NCI-H2029 treated with DMSO at 0.1 percent for 48 hours (cell line): ENCODE measurements at places on chromosomes 2 and 18.

GRCh38 chr2:128494640-128495321, 176.1 kb upstream of the HS6ST1 start:
- no peak for DNase-seq

DNA sequence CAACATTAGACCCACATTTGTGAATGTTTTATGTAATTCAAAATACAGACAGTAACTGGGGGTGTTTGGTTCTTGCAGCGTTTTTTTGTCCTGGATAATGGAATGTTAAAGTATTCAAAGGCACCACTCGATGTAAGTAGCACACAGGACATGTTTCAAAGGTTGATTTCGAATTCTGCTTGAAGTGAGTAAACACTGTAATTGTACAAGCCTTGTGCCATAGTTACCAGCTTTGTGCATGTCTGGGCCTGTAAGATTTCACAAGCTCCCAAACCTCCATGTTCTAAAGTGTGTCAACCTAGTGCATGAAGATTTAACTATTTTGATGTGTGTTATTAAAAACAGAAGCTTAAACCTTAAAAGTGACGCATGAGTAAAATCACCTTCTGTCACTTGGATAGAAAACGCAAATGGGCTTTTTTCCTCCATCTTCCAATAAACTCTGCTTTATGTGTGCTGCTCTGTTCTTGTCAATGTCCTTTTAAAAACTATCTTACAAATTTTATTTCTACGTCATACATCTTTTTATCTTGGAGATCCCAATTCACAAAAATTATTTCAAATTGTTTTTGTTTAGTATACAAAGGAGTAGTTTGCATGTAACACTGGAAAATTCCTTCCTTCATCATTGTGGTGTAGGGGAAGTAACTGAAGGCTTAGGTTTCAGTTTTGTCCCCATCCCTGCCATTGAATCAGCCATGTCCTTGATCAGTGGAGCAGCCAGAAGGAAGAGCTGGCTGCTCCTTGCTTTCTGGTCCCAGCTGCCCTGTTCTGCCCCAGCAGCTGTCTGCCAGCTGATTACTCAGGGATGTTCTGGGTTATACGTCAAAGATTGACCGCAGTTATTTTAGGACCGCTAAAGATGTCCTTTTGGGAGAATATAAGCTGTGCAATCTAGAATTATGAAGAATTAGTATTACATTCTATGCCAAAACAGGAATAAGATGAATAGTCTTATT, 119.2 kb downstream of the PRKRA start:
- DNase-seq: no peak

GRCh38 chr18:8800445-8800844, 95.1 kb downstream of the MTCL1 start:
- DNase-seq: no peak

- DNase-seq: no peak
Observed at GRCh38 chr2:148209603-148210002, 188.7 kb downstream of the MBD5 start.

DNA sequence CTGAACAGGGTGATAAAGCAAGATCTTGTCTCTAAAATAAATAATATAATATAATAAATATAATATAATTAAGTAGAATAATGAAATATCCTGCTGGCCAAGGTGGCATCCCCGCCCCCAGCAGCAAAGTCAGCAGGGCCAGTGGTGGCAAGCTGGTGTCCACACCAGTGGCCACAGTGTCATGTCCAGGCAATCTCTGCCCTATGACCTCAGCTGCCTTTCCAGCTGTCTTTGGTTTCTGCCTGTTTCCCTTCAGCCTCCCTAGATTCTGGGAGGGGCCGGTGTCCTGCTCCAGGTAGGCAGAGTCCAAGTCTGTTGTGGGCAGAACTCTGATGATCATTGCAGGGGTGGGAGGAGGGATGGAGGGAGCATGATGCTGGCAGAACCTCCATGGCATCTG, 16.2 kb upstream of the STEAP3 start:
- no peak for DNase-seq

- DNase-seq: no peak
Observed at GRCh38 chr2:61660511-61661388, 122.6 kb upstream of the XPO1 start.

GRCh38 chr2:199130501-199130900, 327.2 kb downstream of the SATB2 start:
- no peak for DNase-seq

- no peak for DNase-seq
Observed at GRCh38 chr2:233553366-233553765, 13.2 kb downstream of the USP40 start.

GRCh38 chr2:197237291-197238042, 73.1 kb downstream of the ANKRD44 start:
- DNase-seq: no peak

- DNase-seq: no peak
Observed at GRCh38 chr18:78292618-78293380, 686.8 kb upstream of the SALL3 start.

DNA sequence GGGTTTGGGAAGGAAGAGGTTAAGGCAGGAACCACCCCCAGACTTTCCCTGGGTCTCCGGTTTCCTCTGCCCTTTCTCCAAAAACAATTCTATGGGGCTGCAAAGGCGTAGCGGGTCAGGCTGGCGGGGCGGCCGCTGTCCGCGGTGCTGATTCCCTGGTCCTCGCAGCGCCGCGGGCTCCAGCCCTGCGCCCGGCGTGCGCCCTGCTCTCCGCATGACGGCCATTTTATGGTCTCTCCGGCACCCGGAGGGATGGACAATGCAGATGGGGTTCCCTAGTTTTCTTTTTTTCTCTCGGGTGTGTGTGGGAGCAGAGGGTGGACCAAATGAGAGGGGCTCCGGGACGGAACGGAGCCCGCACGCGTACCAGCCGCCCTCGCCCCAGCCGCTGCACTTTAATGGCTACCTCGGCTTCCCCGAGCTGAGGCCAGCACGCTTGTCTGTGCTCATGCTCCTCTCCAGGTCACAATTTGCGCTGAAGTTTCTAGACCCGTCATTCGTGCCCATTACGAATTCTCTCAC, 1.6 kb downstream of the ST8SIA3 start:
- peak; percentile 34 for DNase-seq

- peak; percentile 31 for DNase-seq
Observed at GRCh38 chr2:9247786-9248185, 41.2 kb downstream of the ASAP2 start.

DNA sequence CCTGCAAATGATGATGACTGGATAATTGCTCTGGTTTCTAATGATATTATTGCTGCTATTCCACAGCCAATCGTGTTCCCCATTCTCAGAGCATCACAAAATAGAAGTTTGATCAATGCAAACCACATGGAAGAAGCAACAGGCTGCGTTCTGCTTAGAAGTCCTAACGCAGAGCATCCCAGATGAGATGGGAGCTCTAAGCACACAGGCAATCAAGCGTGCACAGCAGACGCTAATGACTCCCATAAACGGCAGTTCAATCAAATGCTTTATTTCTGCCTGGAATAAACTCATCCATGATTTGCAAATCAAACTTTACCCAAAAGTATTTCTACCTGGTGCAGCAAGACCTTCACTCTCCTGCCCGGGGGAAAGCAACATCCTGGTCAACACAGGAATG, 304.2 kb downstream of the FBXO15 start:
- DNase-seq: no peak

- DNase-seq: no peak
Observed at GRCh38 chr18:73153271-73153670, 285.5 kb upstream of the NETO1 start.

DNA sequence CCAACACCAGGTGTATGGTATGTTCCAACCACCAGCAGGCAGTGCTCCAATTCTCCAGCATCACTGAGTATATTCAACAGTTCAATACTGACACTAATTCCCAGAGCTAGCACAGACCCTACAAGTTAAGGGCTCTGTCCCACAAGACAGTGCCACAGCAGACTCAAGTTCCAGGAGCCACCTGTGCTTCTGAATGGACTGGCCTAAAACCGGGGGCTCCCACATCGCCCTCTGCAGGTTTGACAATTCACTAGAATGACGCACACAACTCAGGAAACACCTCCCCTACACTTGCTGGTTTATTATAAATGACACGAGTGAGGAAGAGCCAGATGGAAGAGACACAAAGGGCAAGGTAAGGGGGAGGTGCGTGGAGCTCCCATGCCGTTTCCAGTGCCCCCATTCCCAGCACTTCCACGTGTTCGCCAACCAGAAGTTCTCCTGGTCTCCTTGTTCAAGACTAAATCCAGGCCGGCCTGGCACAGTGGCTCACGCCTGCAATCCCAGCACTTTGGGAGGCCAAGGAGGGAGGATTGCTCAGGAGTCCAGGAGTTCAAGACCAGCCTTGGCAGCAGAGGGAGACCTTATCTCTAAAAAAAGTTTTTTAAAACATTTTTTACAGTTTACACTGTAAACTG, 12.2 kb upstream of the ATP6V1B1 start:
- no peak for DNase-seq

GRCh38 chr2:234981197-234982095, 29.6 kb downstream of the SH3BP4 start:
- peak; percentile 50 for DNase-seq

- peak; percentile 4 for DNase-seq
Observed at GRCh38 chr2:236047886-236048540, 120.2 kb downstream of the GBX2 start.

DNA sequence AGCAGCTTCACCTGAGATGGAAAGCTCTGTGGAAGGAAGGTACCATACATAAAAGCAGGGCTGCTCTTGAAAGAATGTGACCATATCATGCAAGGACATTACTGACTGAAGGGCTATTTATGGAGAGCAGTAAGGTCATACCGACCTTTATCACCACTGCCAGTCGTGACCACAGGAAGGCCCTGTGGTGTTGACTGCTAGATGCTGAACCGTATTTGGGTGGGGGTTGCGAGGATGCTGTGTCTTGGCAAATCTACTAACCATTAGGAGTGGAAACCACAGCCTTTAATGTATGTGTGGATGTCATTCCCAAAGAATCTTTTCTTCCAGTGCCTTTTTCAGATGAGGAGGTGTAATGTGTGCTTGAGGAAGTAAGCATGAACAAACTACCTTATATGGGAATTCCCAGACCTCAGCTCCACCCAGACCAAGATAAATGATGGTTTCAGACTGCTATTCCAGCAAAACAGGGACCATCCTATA, 60.8 kb downstream of the LIMS1 start:
- no peak for DNase-seq

DNA sequence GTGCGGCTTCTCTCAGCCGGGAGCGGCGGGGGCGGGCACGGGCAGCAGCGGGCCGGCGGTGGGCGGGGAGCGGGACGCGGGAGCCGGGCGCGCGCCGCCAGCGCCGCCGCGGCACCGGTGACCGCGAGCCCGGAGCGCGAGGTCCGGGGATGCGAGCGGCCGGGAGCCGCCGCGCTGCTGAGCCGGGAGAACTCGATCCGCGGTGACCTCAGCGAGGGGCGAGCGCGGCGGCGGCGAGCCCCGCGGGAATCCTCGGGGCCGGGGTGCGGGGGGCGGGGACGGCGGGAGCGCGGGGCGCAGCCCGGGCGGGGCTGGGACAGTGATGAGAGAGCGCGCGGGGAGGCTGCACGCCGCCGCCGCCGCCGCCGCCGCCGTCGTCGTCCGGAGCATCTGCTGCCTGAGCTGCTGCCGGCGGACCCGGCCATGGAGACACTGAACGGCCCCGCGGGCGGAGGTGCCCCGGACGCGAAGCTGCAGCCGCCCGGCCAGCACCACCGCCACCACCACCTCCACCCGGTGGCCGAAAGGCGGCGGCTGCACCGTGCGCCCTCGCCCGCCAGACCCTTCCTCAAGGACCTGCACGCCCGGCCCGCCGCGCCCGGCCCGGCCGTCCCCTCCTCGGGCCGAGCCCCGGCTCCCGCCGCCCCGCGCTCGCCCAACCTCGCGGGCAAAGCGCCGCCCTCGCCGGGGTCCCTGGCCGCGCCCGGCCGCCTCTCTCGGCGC, at the start of gene MTCL1:
Gene MTCL1, plus strand, starts transcription at position 319 of the 723 bp plus-strand sequence. Its CDS starts 105 bp downstream, at position 424.
- no peak for DNase-seq

GRCh38 chr2:58794103-58794502, 553.0 kb upstream of the FANCL start:
- DNase-seq: no peak

DNA sequence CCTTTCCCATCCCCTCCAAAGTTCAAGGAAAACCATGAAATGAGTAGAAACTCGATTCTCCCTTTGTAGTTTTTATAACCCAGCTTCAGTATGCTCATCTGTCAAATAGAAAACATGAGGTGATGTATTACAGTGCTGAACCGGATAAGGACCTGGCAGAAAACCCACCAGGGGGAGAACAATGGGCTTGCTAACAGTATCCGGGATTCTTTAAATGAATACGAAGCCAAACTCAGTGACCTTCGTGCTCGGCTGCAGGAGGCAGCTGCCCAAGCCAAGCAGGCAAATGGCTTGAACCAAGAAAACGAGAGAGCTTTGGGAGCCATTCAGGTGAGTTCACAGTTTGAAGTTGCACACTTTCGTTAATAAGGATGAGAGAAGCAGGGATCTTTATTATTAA, 113.6 kb upstream of the TTC39C start:
- DNase-seq: no peak
